Muscle of back (tissue), 13 donors: ENCODE measurements at places on chromosomes 6 and 20. TPM values are rescaled to one million over a fixed set of nuclear protein-coding genes. Genes with fewer than 3 reads are reported as not detected.

DNA sequence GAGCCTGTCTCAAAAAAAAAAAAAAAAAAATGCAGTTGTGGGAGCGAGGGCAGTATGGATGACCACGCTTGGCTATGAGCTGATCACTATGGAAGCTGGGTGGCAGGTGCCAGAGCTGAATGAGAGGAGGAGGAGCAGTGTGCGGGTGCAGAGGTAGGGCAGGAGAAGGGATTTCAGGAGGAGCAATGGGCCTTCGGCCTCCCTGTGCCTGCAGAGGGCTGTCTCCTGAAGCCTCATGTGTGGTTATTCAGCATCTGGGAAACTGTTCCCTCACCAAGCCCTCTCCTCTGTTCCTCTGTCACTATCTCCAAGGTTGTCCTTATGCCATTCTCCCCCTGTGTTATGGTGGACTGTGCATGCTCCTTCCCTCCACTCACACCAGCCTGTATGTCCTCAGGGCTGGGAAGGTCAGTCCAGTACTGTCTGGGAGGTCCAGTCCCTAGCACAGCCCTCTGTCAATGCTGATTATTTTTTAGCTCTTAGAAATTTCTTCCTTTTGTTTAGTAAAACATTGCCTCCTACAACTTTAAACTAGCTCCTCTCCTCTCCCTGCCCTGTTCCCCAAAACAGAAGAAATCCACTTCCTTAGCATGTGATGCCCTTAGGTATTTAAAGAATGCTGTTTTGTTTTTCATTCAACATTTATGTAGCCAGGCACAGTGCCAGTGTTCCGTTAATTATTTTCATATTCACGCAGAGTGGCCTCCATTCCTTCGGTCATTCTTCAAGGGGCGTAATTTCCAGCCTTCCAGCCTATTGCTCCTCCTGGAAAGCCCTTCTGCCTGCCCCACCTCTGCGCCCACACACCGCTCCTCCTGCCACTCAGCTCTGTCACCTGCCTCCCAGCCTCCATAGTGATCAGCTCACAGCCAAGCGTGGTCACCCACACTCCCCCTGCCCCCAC lies 48.9 kb downstream of the CNBD2 start:
- peak; percentile 82 for DNase-seq

LAMP5 gene
- 0.94 TPM for polyA plus RNA-seq

OR2H2 gene
- 0.27 TPM for polyA plus RNA-seq

CNKSR3 gene
- polyA plus RNA-seq, result 17.9 TPM

SRSF6 gene
- 125 TPM for polyA plus RNA-seq

DNA sequence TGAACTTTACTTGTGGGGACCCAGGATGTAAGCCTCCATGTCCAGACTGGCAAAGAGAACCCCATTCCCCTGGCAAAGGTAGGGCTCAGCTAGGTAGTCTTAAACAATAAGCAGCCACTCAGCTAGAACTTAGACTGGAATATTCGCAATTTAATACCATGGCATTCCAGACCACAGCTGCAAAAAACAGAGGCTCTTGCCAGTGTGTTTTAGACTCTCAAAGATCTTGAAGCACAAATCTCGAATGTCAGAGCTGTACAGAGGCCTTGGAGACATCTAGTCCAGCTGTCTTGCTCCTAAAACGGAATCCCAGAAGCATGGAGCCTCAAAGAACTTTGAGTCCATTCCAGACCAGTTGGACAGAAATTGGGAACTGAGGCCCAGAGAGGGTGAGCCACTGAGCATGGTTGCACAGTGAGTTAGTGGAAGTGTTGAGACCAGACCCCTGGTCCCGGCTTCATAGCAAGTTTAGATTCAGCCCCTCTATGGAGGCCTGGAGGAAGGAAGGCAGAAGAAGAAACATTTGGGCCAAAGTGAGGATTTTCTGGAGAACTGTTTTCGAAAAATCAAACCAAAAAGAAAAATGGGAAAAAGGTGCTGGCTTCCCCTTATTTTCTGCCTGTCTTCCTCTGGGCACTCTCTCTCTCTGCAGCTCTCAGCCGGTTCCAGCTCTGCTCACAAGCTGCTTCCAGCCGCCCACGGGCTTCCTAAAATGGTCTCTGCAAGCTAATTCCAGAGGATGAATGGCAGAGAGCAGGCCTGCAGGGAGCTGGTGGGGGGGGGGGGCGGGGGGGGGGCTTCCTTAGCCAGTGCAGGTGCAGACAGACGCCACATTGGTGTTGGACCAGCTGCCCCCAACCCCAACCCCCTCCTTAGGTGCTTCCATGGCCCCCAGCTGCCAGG lies 32.4 kb downstream of the AAR2 start:
- peak; percentile 5 for DNase-seq

DNA sequence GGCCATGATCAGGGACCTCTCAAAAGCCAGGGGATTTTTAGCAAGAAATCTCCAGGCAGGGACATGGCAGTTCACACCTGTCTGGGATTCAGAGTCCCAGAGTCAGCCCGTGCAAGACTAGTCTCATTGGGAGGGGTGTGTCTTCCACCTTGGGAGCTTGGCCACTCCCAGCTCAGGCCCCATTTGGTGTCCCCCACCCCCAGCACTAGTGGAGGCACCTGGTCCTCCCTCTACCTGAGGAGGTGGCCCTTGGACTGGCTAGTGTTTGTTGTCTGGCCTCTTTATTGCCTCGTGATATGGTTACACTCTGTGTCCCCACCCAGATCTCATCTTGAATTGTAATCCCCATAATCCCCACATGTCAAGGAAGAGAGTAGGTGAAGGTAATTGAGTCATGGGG lies 140.8 kb upstream of the PHACTR3 start:
- no peak for DNase-seq

GRCh38 chr6:75852721-75853120 lies 103.7 kb downstream of the MYO6 start:
- no peak for DNase-seq

HLA-DQB2 gene
- 0.70 TPM for polyA plus RNA-seq
